NCI-H510A treated with DMSO at 0.1 percent for 48 hours (cell line): ENCODE measurements at places on chromosomes 13 and 19.

DNA sequence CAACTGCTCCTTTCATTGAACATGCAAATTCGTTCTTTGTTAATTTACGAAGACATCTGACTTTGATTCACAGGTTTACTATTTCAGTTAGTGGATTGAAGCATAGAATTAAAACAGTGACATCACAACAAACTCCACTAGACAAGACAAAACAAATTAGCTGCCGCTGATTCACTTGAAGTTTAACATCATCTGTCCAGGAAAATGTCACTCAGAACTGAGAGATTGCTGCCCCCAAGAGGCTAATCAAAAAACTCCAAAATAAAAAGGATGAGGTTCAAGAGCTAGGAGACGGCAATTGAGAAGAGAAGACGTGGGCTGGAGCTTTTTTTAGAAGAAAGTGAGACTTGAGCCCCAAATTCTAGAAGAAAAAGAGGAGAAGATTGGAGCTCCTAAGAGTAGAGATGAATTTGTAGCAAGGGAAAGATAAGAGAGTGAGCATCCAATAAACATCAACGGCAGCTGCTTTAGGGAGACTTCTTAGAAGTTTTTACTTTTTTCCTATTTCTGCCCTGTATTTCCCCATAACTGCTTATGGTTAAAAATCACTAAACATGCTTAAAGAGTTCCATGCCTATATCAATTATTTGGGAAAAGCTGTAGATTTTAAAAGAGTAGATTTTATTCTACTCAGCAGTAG is 40.8 kb upstream of the TPP2 start:
- peak; percentile 41 for DNase-seq

- no peak for DNase-seq
Observed at GRCh38 chr19:16161840-16162239, 11.5 kb downstream of the CIB3 start.

DNA sequence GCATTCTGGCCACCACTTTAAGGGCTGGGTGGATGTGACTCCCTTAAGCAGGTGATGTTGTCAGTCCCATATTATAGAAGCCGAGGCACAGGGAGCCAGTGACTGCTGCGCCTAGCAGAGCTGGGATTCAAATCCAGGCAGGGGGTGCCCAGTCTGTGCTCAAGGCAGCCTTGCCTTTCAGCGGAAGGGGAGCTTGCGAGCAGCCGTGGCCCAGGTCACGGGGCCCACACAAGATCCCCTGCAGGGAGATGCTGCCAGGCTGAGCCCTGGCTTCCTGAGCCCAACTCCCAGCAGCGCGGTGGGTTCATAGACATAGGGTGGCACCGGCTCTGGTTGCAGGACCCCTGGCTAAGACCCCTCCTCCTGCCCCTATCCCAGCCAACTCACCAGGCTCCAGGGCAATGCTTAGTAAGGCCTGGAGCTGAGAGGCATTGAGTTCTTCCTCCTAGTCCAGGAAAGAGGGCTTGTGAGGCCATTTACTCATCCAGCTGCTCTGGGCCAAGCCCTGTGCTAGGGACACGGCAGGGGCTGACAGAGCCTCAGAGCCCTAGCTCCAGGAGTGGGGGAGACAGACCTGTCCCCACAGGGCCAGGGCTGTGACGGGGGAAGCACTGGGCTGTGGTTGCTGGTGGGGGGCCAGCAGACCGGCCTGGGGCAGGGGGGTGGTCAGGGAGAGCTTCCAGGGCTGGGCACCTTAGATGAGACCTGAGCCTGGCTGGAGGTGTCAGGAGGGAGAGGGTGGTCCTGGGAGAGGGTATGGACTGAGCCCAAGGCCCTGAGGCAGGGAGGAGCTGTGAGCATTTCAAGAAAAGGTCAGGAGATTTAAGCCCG is 9.6 kb downstream of the CAPN12 start:
- peak; percentile 4 for DNase-seq

- DNase-seq, result no peak
Observed at GRCh38 chr19:47729799-47730520, 15.4 kb upstream of the NOP53 start.

DNA sequence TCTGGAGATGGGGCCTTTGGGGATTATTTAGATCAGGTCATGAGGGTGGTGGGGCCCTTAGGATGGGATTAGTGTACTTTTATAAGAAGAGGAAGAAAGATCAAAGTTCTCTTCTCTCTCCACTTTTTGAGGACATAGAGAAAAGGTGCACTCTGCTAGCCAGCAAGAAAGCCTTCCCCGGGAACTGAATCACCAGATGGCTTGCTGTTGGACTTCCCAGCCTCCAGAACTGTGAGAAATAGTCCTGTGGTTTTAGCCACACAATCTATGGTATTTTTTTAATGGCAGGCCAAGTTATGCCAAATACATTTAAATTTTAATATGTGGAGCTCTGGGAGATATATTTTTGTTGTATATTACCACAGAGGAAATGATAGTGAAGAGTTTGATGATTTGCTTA is 385.8 kb downstream of the KLF12 start:
- DNase-seq, result no peak

DNA sequence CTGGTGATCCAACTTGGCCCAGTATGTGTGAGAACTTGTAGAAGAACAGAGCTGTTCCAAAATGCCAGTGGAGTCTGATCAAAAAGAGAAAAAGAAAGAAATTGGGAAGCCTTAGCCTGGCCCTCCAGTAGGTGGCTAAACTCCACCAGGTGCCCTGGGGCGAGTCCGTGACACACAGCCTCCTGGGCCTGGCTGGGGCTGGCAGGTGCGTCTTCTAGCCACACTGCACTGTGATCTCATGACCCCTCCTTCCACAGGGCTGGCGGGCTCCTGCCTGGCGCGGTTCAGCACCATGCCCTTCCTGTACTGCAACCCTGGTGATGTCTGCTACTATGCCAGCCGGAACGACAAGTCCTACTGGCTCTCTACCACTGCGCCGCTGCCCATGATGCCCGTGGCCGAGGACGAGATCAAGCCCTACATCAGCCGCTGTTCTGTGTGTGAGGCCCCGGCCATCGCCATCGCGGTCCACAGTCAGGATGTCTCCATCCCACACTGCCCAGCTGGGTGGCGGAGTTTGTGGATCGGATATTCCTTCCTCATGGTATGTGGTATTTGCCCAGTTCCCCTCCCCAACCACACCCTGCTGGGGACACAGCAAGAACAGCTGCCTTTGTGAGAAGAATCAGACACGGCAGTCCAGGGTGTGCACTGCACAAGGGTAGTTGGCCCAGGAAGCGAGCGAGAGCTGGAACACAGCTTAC is 53.7 kb downstream of the RAB20 start:
- DNase-seq, result peak; percentile 60
